ENCODE measurements at places on chromosomes 5 and 9.

- no peak for DNase-seq
These were observed 22.5 kb downstream of the PAX5 start for GRCh38 chr9:37011530-37011929.

DNA sequence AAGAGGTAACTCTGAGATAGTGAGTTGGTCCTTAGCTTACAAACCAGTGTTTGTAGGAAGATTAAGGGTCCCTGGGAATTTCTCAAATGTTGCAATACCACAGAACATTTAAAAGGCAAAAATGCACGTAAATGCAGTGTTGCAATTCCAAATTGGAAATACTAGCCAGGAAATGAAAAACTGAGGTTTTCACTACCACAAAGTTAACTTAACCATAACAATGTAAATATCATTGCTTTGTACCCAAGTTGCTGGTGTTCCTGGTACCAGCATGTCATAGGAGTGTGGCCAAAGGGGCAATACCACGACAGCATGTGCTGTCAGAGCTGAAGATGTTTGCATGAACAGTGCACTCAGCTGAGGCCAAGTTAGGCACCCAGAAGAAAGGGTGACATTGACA is 382.9 kb downstream of the GLIS3 start:
- no peak for DNase-seq

DNA sequence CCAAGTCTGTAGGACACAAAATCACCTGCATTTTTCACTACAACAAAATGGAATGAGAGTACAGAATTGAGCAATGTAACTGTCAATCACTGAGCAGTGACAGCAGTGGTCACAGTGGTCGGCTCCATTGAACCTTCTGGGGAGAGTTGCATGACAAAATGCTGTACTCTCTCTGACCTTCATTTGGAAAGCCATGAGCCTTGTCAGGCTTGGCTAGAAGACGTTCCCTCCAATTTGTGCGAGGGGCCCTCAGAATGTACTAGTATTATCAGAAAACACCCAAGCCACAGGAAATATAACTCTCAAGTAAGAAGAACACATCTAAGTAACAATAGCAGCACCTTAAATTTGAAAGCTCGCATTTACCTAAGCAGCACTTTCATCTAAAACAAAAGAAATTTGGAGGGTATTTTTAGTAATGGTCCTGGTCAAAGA is 425.6 kb upstream of the MEF2C start:
- DNase-seq, result no peak

DNA sequence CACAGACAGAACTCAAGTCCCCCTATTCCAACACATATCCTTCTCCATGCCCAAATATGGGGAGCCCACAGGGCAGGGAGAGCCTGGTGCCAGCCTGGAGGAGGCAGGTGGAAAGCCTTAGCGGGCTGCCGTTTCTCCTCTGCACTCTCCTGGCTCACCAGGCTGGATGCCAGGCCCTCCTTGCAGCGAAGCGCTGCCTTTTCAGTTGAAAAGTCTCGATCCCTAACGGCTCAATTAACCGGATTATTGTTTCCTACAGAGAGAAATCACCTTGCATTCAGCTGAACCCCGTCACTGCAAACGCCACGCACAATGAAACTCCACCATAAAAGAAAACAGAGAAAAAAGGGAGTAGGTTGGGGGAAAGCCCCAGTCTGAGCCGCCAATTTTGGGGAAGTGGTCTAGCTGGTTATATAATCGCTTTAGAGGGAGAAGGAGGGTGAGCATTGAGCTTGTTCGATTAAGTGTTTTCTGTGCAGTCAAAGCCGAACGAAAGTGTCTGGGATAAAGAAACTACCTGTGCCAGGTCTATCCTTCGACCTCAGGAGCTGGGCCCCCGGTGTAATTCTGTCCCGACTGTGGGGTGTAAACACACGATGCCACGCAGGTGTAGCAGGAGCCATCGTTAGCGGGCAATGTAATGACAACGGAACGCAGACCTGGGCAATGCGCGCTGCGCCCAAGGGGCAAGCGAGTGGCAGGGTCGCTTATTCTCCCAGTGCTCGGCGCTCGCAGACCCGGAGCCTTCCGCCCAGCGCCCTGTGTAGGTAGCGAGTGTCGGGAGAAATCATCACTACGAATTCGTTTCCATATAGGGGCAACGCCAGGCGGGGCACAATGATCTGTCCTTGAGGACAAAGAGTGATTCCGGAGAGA is 3.8 kb downstream of the BARHL1 start:
- no peak for DNase-seq

- no peak for DNase-seq
These were observed 39.5 kb upstream of the TNFSF15 start for GRCh38 chr9:114845373-114845772.

- peak; percentile 17 for DNase-seq
These were observed 21.7 kb downstream of the TCF7 start for GRCh38 chr5:134136221-134136631.

- DNase-seq, result no peak
These were observed 11.8 kb downstream of the FAM163B start for GRCh38 chr9:133597316-133597957.

DNA sequence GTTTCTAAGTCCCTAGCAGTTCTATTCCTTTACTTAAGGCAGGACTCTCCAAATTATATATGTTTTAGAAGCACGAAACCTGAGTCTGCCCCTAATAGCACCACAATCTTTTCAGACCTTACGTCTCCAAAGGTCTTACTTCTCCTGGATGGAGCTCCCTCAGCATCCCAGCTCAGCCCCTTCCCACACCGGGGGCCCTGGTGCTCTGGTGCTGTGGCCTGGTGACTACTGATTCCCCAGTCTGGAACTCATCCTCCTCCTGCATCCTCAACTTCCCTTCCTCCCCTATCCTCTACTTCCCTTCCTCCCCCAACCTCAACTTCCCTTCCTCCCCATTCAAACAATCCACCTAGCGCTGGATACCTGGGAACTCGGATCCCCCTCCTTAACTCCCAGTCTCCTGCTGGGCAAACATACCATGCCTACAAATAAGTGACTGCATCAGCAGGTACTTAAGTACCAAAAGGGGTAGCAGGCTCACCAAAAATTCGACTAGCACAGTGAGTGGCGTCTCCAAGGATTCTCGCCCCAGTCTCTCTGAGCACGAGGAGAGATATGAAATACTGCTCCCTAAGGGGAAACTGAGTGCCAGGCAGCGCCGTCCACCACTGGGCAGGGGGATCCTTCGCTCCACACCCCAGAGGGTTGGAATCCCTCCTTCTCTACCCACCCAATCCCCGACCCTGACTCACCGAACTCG is 831 bp downstream of the IGFBPL1 start:
- DNase-seq, result no peak

GRCh38 chr9:125513303-125513667 is 193.7 kb downstream of the MAPKAP1 start:
- no peak for DNase-seq

DNA sequence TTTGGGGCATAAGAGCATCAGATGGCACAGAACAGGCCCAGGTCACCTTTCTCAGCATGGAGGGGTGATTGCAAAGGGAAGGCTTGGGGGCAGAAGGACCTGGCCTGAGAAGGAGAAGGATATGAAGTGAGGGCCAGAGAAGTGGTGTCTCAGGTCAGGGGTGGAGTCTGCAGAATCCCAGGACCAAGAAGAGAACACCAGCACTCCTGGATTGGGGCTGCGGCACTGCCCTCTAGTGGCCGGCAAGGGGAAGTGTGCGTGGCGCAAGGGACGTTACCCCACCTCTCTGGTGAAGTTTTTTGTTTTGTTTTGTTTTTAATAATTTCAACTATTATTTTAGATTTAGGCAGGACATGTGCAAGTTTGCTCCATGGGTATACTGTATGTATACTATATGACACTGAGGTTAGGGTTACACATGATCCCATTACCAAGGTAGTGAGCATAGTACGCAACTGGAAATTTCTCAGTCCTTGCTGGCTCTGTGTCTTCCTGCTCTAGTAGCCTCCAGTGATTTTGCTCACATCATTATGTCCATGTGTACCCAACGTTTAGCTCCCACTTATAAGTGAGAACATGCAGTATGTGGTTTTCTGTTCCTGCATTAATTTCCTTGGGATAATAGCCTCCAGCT is 1548.6 kb downstream of the EFNA5 start:
- no peak for DNase-seq

GRCh38 chr5:171647043-171647903 is 138.3 kb upstream of the SMIM23 start:
- no peak for DNase-seq

GRCh38 chr9:136835162-136835931 is 6.9 kb upstream of the AJM1 start:
- DNase-seq, result no peak

GRCh38 chr9:26604076-26604662 is 288.4 kb downstream of the CAAP1 start:
- no peak for DNase-seq

DNA sequence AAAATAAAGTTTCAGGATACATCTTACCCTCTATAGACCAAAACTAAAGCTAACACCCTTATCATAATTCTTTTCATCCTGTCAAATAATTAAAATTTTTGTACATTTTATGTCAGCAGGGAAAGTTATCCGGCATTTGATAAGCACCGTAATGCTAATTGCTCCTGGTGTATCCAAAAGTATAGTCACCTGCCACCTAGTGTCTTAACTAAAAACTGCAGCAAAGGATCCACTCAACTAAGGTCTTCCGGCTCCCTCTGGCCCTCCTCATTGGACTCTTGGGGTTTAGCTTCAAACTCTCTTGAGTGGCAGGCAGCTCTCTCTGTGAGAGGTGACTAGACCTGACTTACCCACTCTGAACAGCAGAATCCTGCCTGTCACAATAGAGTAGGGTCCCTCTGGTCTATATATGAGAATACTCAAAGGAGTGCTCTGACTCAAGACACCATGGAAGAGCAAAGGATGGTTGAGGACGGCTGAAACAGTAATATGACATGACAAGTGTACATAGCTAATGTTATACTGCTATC is 60.4 kb upstream of the CAST start:
- DNase-seq, result peak; percentile 42

Measured in stimulated activated CD4-positive, alpha-beta T cell treated with anti-CD3 and anti-CD28 coated beads, Interleukin-2, amount 100 ng/mL, for 24 hours (primary cell).